ENCODE measurements at places on chromosomes 3 and 15.

DNA sequence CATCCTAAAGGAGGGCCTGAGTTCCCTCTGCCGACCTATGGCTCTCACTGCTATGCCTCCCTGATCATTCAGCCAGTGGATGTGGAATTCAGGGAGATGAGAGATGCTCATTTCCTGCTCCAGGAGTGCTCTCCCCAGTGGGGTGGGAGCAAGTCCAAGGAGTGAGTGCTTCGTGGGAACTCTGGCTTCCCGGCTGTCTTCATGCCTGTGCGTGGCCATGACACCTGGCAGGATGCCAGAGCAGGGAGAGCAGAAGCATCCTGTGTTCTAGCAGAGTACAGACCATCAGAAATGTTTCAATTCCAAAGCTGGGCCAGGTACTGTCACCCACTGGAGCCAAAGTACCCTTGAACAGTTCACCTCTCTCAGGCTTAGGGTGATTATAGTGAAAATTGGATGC, 45.1 kb downstream of the APH1B start:
- no peak for DNase-seq

GRCh38 chr3:164458986-164459385, 619.3 kb downstream of the SI start:
- DNase-seq: no peak

GRCh38 chr3:173676094-173676493, 278.6 kb downstream of the NLGN1 start:
- DNase-seq: no peak

DNA sequence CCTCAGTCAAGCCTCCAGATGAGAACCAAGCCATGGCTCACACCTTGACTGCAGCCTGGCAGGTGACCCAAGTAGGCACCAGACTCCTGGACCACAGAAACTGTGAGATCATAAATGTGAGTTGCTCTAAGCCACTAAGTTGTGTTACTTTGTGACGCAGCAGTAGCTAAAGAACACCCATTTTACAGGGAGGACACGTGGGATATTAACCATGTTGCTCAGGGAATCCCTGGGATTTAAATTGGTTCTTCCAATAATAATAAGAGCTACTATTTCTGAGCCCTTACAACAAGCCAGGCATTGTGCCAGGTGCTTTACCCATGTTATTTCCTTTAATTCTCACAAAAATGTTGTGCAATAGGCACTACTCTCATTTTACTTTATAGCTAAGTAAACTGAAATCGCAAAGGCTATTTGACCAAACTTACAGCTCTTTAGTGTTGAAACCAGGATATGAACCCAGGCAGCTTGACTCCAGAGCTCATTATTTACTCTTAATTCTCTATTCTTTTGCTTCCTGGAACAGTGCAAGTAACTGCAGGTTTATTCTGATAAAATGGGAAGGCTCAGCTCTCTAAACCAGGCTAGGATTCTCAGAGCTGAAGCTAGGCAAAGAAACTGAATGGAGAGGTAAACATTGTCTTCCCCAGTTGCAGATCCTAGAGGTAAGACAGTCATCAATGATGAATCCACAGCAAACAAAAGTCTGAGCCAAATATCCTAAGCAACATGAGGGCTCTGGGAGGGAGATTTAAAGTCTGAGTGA, 294.4 kb downstream of the KBTBD8 start:
- no peak for DNase-seq

DNA sequence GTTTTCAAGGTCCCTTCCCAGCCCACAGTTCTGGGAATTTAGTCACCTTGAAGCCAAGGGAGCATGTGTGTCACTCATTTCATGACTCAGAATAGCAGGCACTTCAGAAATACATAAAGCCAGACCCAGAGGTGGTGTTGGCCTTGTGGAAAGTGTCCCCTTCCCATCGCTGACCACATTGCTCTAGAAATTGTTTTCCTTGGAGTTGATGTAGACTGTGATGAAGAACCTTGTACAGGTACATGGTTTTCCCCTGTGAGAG, 158.8 kb downstream of the SLCO3A1 start:
- DNase-seq: no peak

- no peak for DNase-seq
Measured at GRCh38 chr3:8663177-8664061, 18.8 kb upstream of the SSUH2 start.

- DNase-seq: no peak
Measured at GRCh38 chr3:45565342-45565741, 29.2 kb upstream of the LIMD1 start.

- peak; percentile 32 for DNase-seq
Measured at GRCh38 chr15:75844629-75845335, 1.5 kb downstream of the UBE2Q2 start.

DNA sequence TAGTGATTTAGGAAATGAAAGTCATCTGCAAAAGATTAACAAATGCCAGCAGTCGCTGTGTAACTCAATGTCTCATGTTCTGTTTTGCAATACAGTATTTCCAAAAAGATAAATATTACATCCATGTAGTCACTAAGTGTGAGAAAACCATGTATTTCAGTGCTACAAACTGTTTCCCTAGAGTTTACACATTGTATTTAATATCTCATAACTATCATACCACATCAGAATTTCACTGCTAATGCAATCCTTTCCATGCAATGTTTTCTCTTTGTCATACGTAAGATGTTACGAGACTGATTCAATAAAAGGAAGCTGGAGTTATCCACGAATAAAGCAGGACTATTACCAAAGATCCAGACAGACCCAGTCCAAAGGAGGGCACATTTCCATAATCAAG, 269.4 kb downstream of the GBE1 start:
- no peak for DNase-seq

GRCh38 chr3:14768182-14768790, 50.5 kb upstream of the FGD5 start:
- DNase-seq: no peak

DNA sequence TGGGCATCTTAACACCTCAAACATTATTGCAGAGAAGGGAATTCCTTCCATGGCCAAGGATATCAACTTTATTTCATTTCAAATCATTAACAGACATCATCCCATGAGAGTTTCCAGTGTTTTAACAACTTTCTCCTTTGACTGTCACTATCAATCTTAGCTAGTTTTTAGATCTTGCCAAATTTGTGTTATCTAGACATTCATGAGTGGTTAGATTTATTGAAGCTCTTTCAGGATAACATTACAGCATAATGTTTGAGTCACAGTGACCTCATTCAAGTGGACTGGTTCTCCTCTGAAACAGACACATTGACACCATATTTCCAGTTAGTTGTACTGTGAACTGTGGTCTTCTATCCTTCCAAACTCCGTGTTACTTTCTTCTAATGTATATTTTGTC, 8.6 kb upstream of the TNFAIP8L3 start:
- no peak for DNase-seq

DNA sequence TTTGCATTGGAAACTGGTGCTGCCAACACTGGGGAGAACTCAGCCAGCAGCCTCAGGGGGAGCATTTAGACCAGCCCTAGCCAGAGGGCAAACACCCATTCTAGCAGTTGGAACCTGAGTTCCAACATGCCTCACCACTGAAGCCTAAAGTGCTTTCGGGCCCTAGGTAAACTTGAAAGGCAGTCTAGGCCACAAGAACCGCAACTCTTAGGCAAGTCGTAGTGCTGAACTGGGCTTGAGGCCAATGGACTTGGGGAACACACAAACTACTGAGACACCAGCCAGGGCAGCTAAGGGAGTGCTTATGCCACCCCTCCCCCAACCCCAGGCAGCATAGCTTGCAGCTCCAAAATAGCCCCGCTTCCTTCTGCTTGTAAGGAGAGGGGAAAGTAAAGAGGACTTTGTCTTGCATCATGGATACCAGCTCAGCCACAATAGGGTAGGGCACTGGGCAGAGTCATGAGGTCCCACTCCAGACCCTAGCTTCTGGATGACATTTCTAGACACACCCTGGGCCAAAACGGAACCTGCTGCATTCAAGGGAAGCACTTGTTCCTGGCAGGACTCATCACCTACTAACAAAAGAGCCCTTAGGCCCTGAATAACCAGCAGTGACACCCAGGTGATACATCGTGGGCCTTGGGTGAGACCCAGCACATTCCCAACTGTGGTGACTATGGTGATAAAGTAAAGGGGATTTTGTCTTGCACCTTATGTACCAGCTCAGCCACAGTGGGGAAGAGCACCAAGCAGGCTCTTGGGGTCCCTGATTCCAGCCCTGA, 37.3 kb upstream of the TEX9 start:
- DNase-seq: no peak

GRCh38 chr3:9776896-9777693, 7.3 kb upstream of the CAMK1 start:
- DNase-seq: no peak

- no peak for DNase-seq
Measured at GRCh38 chr3:33145901-33146580, 32.2 kb downstream of the CRTAP start.

GRCh38 chr3:143848704-143849103, 436 bp upstream of the SLC9A9 start:
- DNase-seq: no peak

DNA sequence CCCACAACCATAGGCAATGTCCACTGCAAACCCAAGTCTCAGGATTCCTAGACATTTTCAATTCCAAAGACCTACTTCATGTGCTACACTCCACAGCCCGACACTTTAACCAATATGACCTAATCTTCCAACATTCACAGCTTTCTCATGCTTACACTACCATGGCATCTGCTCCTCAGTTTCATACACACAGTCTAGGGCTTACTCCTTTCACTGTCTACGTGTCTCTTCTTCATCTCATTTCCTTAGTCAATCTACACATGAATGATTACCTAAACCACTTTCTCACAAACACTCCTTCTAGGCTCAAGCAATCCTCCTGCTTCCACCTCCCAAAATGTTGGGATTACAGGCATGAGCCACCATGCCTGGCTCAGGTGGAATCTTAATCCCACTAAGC, 106.3 kb downstream of the STAG1 start:
- no peak for DNase-seq

DNA sequence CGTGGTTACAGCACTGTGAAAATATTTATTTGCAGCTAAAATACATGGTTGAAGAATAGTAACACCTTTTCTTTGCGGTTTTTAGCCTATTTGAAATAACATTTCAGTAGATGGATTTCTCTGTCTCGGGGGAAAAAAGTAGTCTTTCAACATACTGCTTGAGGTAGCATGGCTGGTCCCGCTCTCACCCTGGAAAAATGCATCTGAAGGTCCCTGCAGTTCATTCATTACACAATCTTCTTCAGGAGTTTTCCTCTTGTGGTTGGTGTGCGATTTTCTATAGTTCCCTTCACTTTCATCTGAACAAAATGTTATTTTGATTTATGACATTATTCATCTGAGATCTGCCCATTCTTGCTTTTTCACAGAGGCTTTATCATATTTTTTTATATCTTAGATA, 75.9 kb downstream of the STRIT1 start:
- DNase-seq: no peak

DNA sequence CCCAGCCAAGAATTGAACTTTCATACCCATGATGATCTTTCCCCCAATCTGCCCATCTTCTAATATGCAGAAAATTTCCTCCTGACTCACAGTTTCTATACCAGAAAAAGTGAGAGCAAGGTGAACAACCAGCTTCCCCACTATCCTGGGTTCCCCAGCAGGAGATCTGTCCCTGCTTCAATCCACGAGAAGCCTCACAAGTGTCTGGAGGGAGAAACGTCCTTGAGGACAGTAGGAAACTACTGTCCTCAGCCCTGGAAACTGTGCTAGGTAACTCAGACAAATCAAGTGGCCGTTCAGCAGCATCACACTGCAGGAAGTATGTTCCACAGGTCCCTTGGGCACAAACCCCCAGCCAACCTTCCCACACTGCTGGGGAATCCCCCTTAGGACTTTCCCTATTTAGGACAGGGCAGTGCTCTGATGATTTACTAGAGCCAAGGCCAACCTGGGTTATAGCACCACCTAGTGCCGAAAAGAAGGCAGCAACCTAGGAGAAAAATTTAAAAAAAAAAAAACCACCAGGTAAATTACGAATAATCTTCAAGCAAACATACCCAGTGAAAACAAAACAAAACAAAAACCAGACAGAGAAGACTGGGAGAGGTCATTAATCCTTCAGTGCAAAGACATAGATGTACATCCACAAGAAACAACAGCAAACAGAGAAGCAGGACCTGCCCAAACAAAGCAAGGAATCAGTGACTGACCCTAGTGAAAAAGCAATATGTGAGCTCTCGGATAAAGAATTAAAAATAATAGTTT, 36.0 kb downstream of the MORC1 start:
- peak; percentile 1 for DNase-seq

Data from central memory CD4-positive, alpha-beta T cell (primary cell).